NCI-H1105 treated with DMSO at 0.1 percent for 48 hours (cell line): ENCODE measurements at places on chromosomes 2 and 18.

- no peak for DNase-seq
Observed at GRCh38 chr2:61658841-61659780, 121.0 kb upstream of the XPO1 start.

- DNase-seq = no peak
Observed at GRCh38 chr18:63457977-63458376, 18.8 kb upstream of the SERPINB5 start.

DNA sequence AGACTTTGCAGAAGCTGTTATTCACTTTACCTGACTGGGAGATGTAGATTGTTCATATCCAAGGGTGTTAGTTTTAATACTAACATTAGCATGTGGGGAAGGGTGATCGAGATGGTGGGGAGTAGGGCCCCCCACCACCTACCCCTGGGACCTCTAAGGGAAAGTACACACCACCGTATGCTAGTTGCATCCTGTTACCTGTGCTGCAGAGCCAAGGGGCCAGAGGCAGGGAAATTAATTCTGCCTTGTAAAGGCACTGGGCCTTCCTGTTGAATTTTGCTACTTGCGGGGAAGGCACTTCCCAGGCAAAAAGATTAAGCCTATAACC lies 9.0 kb downstream of the STEAP3 start:
- DNase-seq = no peak

- no peak for DNase-seq
Observed at GRCh38 chr18:62384068-62384467, 59.0 kb downstream of the TNFRSF11A start.

DNA sequence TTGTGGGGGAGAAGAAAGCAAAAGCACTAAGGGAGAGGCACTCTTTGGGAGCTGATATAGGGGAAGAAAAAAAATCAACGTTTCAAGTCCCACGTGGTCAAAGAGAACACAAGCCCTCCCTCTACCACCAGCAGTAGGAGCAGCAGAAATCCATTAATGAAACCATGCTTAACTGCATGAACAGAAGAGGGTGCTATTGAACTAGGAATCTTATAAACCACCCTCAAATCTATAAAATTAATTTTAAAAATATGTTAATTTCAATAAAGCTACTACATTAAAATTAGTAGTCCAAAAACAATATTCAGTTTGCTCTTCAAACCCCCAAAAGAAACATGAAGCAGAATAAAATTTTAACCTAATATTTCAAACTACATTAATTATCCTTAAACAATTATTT lies 147.8 kb downstream of the TMEM18 start:
- DNase-seq = peak; percentile 54

DNA sequence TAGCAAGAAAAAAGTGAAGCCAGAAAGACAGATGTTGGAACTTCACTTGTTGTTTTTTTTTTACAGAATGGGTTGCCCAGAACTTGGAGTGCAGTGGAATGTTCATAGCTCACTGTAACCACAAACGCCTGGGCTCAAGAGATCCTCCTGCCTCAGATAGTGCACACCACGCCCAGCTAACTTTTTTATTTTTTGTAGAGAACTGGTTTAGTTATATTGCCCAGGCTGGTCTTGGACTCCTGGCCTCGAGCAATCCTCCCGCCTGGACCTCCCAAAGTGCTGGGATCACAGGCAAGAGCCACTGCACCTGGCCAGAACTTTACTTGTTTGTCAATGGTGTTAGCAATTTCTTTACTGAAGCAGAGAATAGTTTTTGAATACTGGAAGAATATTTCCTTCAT lies 11.9 kb upstream of the ASPRV1 start:
- no peak for DNase-seq

DNA sequence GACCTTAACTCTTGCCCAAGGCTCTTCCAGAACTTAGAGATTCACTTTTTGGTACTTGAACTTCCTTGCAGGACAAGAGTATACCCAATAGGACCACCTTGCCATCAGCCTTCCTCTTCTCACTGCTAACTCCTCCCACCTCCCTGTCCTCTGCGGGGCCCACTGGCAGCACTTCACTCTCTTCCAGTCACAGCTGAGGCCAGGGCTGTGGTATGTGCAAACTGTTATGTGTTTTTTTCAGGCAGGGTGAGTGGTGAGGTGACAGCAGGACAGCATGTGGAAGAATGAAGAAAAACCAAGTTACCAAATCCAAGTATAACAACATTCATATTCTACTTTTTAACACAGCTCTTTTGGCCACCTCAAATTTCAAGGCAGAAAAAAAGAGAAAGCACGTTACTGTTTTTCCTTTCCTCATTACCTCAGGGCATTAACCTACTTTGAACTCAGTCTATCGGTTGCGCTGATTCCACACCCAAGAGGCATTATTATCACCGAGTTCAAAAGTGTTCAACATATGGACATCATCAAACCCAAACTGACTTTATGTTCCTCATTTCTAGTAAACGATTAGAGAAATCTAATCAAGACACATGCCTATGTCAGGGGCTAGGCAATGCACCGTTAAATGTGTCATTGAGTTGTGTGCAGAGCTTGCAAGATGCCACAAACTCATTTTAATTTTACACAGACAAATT lies 605.2 kb upstream of the SYT4 start:
- DNase-seq = no peak

- DNase-seq = no peak
Observed at GRCh38 chr2:143803936-143804335, 674.7 kb downstream of the ARHGAP15 start.

GRCh38 chr2:79292239-79292957 lies 132.8 kb upstream of the REG3A start:
- no peak for DNase-seq

GRCh38 chr2:139259422-139260051 lies 479.3 kb upstream of the NXPH2 start:
- no peak for DNase-seq

- no peak for DNase-seq
Observed at GRCh38 chr2:111704246-111704645, 179.7 kb downstream of the ANAPC1 start.

DNA sequence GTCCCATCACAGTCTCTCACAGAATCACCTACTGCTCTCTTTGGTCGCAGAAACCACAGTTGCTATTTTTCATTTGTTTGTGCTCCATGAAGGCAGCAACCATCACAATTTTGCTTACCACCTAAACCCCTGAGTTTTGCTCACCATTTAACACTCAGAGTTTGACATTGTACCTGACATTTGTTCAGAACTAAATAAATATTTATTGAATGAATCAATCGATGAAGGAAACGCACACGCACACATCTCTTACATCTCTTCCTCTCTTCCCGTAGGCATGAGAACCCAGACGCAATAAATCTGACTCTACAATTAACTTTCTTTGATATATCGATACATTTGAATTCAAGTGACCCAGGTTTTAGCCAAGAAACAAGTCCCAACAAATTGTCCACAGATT lies 105.5 kb upstream of the RNF152 start:
- no peak for DNase-seq

DNA sequence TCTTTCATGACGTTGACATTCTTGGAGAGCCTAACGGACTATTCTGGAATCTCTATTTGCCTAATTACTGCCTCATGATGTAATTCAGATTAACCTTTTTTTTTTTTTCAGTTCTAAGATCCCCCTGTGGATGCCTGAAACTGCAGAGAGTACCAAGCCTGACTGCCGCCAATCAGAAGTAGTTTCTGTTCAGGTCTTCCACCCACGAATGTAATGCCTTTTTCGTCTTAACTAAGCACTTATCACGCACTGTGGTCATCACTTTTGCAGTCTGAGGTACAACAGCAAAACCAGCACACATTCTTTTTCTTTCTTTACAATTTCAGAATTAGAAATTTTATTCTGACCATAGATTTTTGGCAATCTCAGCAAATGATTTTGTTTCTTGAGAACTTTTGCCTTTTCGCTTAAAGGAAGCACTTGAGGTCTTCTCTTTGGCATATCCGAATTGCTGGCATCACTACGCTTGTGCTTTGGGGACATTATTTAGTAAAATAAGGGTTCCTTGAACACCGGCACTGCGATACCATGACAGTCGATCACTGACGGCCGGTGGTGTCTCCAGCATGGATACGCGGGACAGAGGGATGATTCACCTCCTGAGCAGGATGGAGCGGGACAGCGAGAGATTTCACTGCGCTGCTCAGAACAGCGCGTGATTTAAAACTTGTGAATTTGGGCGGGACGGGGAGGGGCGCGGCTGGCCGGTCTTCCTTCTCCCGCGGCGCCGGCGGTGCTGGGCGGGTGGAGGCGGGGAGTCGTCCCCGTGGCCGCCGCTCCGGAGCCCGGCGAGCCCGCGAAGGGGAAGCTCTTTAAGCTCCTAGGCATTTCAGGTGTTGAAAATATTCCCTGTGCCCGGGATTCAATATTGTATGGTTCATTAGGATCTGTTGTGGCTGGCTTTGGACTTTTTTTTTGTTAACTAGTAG lies 32.0 kb upstream of the GPR55 start:
- peak; percentile 18 for DNase-seq

GRCh38 chr2:109419960-109420370 lies 193.8 kb downstream of the SEPTIN10 start:
- no peak for DNase-seq

GRCh38 chr2:42446503-42447271 lies 47.1 kb downstream of the KCNG3 start:
- DNase-seq = no peak

- no peak for DNase-seq
Observed at GRCh38 chr2:159798376-159798725, 343 bp upstream of the CD302 start.

- DNase-seq = no peak
Observed at GRCh38 chr2:239816576-239817467, 208.3 kb downstream of the NDUFA10 start.

DNA sequence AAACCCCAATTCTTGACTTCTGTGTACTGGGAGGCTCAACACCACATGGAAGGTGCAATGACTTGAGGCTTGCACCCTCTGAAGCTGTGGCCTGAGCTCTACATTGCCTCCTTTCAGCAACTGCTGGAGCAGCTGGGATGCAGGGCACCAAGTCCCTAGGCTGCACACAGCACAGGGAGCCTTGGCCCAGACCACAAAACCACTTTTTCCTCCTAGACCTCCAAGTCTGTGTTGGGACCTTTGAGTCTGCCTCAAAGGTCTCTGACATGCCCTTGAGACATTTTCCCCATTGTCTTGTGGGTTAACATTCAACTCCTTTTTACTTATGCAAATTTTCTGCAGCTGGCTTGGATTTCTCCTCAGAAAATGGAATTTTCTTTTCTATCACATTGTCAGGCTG lies 62.6 kb upstream of the KCNE4 start:
- DNase-seq = no peak

- DNase-seq = no peak
Observed at GRCh38 chr2:9179572-9180201, 26.9 kb upstream of the ASAP2 start.

DNA sequence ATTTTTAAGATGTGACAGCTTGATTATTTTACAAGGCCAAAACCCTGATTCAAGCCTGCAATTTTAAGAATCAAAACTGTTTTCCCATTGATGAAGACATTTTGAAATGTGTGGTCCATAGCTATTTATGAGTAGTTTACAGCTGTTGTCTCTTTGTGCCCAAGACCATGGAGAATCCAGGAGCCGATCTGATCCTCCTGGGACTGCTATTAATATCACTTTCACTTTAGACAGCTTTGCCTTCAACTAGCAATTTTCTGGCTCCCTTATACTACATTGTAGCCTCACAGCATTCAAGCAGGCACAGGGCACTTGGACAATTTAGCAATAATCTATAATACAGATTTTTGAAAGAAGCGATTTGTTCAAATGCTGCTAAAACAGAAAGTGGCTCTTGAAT lies 172.9 kb downstream of the SLC8A1 start:
- no peak for DNase-seq

DNA sequence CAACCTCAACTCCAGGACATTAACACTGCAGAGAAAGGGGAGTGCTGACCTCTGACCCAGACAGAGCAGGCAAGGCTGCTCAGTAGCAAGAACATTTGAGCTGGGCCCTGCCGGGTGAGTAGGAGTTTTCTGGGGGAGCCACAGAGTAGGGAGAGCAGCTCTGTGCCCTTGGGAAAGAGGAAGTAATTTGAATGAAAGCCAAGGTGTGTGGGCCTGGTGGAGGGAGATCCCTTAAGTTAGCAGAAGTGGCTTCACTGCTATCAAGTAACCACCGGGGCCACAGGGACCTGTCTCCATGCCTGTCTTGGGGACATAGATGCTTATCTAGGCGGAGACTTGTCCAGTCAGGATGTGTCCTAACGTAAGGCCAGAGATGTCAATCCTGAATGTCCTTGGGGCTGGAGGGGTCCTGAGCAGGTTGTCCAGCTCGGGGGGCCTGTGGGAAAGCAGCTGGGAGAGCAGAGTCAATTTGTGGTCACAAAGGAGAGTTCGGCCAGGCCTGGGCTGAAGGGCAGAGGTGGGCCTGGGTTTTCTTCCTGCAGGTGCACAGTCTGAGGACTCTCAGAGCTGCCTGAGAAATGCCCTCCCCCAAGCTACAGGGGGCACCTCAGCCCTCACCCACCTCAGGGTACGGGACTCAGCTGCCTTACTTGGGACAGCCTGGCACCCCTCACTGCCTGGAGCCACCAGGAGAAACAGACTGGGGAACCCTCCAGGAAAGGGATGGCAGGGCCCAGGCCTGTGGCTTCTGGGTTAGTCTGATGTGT lies 15.0 kb upstream of the OTOF start:
- DNase-seq = no peak

DNA sequence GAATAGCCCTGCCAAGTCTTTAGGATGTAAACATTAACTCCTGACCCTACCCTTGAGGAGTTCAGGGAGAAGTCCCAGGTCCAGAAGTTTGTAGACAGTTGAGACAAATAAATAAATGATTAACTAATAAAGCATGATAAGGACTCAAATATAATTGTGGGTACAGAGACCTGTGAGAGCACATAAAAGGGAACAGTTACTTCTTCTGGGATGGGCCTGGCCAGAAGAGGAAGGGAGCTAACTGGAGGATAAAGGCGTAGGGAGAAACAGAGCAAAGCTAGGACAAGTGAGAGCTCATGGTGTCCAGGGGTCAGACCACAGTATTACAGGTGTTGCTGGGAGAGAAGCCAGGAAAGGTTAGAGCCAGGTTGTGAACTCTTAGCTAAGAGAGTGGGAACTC lies 3.0 kb downstream of the LCLAT1 start:
- DNase-seq = no peak

GRCh38 chr2:62435720-62436119 lies 70.3 kb downstream of the TMEM17 start:
- DNase-seq = no peak

DNA sequence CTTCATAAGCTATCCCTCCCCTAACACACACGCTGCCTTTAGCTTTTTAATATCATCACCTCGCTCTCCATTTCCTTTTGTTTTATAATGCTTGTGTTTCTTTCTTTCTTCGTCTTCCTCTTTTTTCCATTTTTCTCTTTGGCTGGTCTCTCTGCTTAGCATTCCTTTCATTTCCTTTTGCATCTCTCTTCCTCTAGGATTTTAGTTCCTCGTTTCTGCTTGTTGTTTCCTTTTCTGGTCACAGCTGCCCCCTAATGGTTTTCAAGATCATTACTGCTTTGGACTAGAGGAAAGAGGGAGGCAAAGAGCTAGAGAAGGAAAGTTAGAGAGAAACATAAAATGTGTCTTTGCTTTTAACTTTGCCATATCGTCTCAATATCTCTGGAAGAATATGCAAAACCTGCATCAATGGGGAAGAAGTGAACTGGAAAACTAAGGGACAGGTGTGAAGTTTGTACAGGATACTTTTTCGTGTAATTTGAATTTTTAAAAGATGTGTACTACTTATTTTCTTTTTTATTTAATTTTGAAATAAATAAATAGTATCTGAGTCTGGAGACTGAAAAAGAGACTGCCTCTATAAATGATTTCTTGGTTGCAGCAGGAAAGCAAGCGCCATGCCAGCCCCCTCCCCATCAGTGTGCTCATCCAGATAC lies 6.3 kb upstream of the NRP2 start:
- peak; percentile 67 for DNase-seq
